ENCODE measurements at places on chromosomes 2 and 18. TPM values are rescaled to one million over a fixed set of nuclear protein-coding genes. Genes with fewer than 3 reads are reported as not detected.

HOXD1 gene
- 11.3 TPM for total RNA-seq

KLHL41 gene
- 1.8 TPM for total RNA-seq

GRCh38 chr2:161814008-161814660 lies 189.9 kb downstream of the SLC4A10 start:
- H3K36me3 ChIP-seq: no peaks in the 10 kb centered on the region
- no peak overlapping the region for H3K27ac ChIP-seq
- DNase-seq: no peak
- H3K4me1 ChIP-seq: no peaks in the 10 kb centered on the region
- no peaks in the 10 kb centered on the region for H3K27me3 ChIP-seq

GRCh38 chr2:233270366-233270765 lies 18.9 kb downstream of the ATG16L1 start:
- no peaks in the 10 kb centered on the region for H3K27me3 ChIP-seq
- peaks cover 57% of the 10 kb centered on the region for H3K36me3 ChIP-seq
- H3K4me3 ChIP-seq: no peak overlapping the region
- H3K4me1 ChIP-seq: no peaks in the 10 kb centered on the region
- no peak for DNase-seq

- peak overlapping the region; percentile 89 for H3K27ac ChIP-seq
- no peaks in the 10 kb centered on the region for H3K36me3 ChIP-seq
- DNase-seq: peak; percentile 80
- H3K4me3 ChIP-seq: peak overlapping the region; percentile 59
Observed at GRCh38 chr2:479490-480176, 191.7 kb upstream of the ALKAL2 start.

DNA sequence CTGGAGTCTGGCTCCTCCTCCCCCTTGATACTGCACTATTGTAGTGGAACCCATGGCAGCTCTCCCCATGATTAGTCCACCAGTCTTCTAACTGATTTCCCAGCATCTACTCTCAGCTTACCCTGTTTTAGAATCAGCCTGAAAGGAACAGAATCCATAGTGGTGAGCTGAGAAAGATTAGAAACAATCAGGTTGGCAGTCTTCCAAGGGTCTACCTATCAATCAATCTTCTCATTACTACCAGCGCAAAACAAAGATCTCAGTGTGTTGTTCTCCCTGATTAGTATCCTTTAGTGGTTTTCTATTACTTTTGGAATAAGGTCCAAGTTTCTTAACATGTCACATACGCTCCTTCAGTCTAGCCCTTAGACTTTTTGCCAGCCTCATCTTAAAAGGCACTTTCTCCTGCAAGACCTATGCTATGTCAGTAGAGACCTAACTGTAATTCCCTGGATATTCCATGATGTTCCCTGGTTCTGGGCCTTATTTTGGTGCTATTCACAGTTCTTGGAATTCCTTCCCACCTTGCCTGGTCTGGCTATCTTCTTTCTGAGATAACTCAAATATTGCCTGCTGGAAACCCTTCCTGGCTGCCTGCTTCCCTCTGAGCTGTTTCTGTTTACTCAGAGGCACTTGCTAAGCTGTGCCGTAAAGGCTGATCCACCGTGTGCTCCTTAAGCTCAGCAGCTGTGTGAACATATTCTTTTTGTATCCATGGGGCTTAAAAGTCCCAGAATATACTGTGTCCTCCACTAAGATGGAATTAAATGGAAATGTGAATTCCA lies 32.6 kb downstream of the LAMA3 start:
- no peak overlapping the region for H3K27ac ChIP-seq
- H3K27me3 ChIP-seq: no peaks in the 10 kb centered on the region
- H3K4me1 ChIP-seq: no peaks in the 10 kb centered on the region

- no peaks in the 10 kb centered on the region for H3K27me3 ChIP-seq
- DNase-seq: no peak
- H3K27ac ChIP-seq: no peak overlapping the region
- H3K4me1 ChIP-seq: no peaks in the 10 kb centered on the region
- no peaks in the 10 kb centered on the region for H3K36me3 ChIP-seq
- H3K4me3 ChIP-seq: no peak overlapping the region
Observed at GRCh38 chr2:176585791-176586190, 316.5 kb downstream of the MTX2 start.

DNA sequence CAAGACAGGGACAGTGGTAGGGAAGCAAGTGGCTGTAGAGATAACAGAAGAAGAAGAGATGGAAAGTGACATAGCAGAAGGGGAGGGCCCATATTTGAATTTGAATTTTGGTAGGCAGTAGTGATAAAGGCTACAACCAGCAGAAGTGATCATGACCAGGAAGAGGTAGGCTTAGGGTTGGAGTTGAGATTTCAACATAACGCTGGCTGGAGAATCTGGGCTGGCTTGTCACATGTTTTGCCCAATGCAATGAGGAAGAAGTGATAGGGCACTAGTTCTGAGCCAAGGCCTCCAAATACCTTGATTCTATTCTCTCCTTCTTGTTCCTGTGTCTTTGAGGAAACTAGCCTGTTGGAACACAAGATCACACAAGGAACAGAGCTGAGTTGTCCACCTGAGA lies 69.4 kb downstream of the SCG2 start:
- no peak overlapping the region for H3K27ac ChIP-seq
- DNase-seq: no peak
- no peaks in the 10 kb centered on the region for H3K4me1 ChIP-seq
- H3K36me3 ChIP-seq: no peaks in the 10 kb centered on the region

DNA sequence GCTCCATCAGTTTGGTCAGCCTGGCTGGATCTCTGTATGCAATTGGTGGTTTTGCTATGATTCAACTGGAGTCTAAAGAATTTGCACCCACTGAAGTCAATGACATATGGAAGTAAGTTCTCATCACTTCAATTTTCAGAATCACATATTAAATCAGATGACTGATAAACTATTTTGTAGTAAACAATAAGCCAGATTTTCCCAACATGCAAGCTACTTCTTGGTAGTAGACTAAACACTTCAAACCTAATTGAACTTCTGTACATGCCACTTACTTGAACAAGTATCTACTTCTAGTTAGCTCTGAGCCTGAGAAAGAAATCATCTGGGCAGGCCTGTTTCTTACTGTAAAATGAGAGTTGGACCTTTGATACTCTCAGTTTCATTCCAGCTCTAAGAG lies 11.4 kb downstream of the KLHL41 start:
- DNase-seq: no peak
- no peaks in the 10 kb centered on the region for H3K27me3 ChIP-seq
- H3K27ac ChIP-seq: no peak overlapping the region

DNA sequence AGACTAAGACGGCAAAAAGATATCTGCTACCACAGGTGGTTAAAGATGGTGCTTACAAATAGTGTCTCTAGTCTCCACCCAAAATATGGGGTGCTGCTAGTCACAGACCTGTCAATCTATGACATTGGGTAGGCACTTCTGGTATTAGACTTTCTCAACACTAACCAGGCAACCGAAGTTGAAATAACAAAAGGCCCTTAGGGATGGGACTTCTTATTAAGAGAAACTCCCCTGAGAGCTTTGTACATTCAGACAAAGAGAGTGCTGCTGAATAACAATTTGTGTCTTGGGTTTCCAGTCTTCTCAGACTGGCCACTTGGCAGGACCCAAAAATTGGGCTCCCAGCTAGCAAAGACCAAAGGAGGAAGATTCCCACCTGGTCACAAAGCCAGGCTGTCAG lies 310.0 kb downstream of the CNTNAP5 start:
- H3K4me3 ChIP-seq: no peak overlapping the region
- H3K4me1 ChIP-seq: no peaks in the 10 kb centered on the region
- no peak overlapping the region for H3K27ac ChIP-seq
- no peaks in the 10 kb centered on the region for H3K36me3 ChIP-seq

RNF152 gene
- total RNA-seq: 45.0 TPM

TUBA4B gene
- 0.98 TPM for total RNA-seq

NEU4 gene
- total RNA-seq: 0.76 TPM

GAL3ST2 gene
- 0.19 TPM for total RNA-seq

DNA sequence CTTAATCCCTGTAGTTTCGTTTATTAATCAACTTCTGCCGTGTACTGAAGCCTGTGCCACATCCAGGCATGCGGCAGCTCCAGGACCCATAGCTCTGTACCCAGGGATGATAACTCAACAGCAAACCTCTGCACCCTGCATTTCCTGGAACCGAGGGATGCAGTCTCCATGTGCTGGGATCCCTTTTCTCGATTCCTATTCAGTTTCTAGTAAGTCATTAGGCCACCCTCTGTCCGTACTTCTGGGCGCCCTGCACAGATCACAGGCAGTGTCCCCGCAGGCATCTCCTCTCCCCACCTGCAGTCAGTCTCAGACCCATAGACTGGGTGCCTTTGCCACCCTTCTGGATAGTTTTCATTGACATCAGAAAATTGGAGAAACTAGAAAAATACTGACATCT lies 18.8 kb downstream of the TMEM18 start:
- H3K36me3 ChIP-seq: no peaks in the 10 kb centered on the region
- H3K27me3 ChIP-seq: no peaks in the 10 kb centered on the region
- no peak for DNase-seq
- no peak overlapping the region for H3K4me3 ChIP-seq

- H3K4me3 ChIP-seq: no peak overlapping the region
- H3K36me3 ChIP-seq: peaks cover 80% of the 10 kb centered on the region
- DNase-seq: no peak
- no peaks in the 10 kb centered on the region for H3K27me3 ChIP-seq
- H3K4me1 ChIP-seq: no peaks in the 10 kb centered on the region
Observed at GRCh38 chr2:190982262-190983034, 31.5 kb downstream of the STAT1 start.

- peaks cover 2% of the 10 kb centered on the region for H3K36me3 ChIP-seq
- H3K27me3 ChIP-seq: no peaks in the 10 kb centered on the region
- no peak overlapping the region for H3K27ac ChIP-seq
- H3K4me1 ChIP-seq: peaks cover 7% of the 10 kb centered on the region
- no peak overlapping the region for H3K4me3 ChIP-seq
Observed at GRCh38 chr2:38671946-38672345, 6.0 kb downstream of the GALM start.
